Heart right ventricle (tissue), 16 donors: ENCODE measurements at places on chromosomes 13 and 19. TPM values are rescaled to one million over a fixed set of nuclear protein-coding genes. Genes with fewer than 3 reads are reported as not detected.

The ZNF439 gene
- 2.5 TPM for total RNA-seq

The GRIN3B gene
- not detected for total RNA-seq

The LRP3 gene
- total RNA-seq: 13.9 TPM

The CEACAM7 gene
- total RNA-seq: not detected

The SSC5D gene
- 4.1 TPM for total RNA-seq

- DNase-seq: no peak
- peaks cover 14% of the 10 kb centered on the region for H3K27me3 ChIP-seq
- H3K36me3 ChIP-seq: no peaks in the 10 kb centered on the region
- H3K27ac ChIP-seq: no peak overlapping the region
Observed at GRCh38 chr19:7349231-7349591, 474 bp downstream of the ARHGEF18 start.

- H3K27ac ChIP-seq: no peak overlapping the region
Observed at GRCh38 chr19:3278294-3278693, 53.8 kb downstream of the CELF5 start.

DNA sequence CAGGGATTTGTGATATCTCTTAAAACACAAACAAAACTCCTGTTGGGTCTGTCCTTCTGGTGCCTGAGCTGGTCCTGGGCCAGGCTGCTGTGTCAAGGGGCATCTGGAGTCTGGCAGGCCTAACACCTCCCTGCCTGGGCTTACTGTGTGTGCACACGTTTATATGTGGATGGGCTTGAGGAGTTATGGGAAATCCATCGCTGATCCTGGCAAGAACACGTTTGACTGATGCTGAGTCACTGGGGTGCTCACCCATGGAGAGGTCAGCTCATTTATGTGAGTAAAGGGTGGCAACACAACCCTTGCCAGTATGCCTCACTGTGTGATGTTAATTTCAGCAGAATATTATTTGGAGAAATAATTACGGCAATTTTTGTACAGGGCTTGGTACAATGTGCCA, 44.5 kb upstream of the PCDH8 start:
- no peak for DNase-seq
- no peak overlapping the region for H3K4me3 ChIP-seq
- no peaks in the 10 kb centered on the region for H3K27me3 ChIP-seq
- no peak overlapping the region for H3K27ac ChIP-seq
- no peaks in the 10 kb centered on the region for H3K36me3 ChIP-seq

GRCh38 chr19:56840451-56841192, at the start of the genes PEG3 and ZIM2:
Gene PEG3, minus strand, starts transcription at chr19:56840726. Its CDS starts 16,071 bp downstream, at chr19:56824655.
Gene ZIM2, minus strand, starts transcription at chr19:56840726. Its CDS starts 16,449 bp downstream, at chr19:56824277.
- H3K27me3 ChIP-seq: no peaks in the 10 kb centered on the region
- H3K4me1 ChIP-seq: no peaks in the 10 kb centered on the region
- peak within 1 kb of the TSS; percentile 59 for H3K4me3 ChIP-seq
- peak; percentile 76 for DNase-seq
- H3K36me3 ChIP-seq: no peaks in the 10 kb centered on the region

DNA sequence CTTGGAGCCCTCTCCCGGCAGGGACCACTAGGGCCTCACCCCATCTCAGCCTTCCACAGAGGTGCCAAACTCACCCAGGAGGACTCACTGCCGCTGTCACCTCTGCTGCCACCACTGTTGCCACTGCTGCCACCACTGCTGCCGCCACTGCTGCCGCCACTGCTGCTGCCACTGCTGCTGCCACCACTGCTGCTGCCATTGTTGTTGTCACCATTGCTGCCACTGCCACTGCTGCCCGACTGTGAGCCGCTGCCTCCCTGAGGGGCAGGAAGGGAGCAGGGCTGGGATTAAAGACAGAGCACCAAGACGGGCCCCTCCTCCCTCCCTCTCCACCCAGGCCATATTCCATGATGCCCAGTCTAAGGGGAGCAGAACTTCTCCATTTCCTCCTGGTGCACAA, 2.1 kb downstream of the DMKN start:
- H3K27me3 ChIP-seq: peaks cover 78% of the 10 kb centered on the region
- DNase-seq: no peak
- no peak overlapping the region for H3K4me3 ChIP-seq
- no peaks in the 10 kb centered on the region for H3K36me3 ChIP-seq
- peaks cover 8% of the 10 kb centered on the region for H3K4me1 ChIP-seq
